ENCODE measurements at places on chromosomes 12 and 14. TPM values are rescaled to one million over a fixed set of nuclear protein-coding genes. Genes with fewer than 3 reads are reported as not detected.

The RNASE3 gene
- not detected for total RNA-seq

The TRIM9 gene
- 0.24 TPM for total RNA-seq

The ALX1 gene
- not detected for total RNA-seq

The DAO gene
- not detected for total RNA-seq

The KRT79 gene
- not detected for total RNA-seq

The NRXN3 gene
- not detected for total RNA-seq

- DNase-seq, result no peak
Measured at GRCh38 chr14:56273155-56273554, 154.9 kb downstream of the PELI2 start.

GRCh38 chr12:110141389-110141788, 17.2 kb downstream of the IFT81 start:
- no peak for DNase-seq

DNA sequence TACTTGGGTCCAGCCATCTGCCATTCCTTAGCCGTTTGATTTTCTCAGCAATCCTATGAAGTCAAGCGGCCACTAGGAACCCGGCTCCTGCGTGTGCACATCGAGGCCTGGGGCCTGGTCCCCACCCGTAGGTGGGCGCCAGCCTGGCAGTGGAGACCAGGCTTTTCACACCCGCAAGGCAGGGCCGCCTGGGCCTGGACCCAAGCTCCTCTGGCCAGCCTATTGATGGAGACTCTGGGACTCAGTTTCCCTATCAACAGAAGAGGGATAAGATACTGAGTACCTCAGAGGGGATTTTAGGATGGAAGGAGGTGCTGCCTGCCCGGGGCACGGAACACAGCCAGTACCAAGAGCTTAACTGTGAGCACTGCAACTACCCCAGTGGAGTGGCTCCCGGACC, 104.3 kb upstream of the C14orf180 start:
- DNase-seq, result no peak

DNA sequence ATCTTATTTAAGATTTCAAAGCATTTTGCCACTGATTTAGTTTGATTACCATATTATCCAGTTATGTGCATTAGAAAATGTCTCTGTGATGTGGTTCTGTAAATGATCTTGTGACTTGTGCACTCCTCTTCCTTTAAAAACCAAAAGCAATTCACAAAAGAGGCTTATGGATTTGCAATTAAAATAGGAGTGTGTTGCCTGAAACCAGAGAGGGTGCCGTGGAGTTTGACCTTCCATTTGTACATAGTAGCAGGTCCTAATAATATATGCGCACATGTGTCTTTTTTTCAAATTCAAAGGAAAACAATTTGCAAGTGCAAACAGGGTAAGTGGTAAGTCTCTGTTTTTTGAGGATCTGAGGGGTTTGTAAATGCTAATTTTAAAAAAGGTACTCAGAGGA, 470.9 kb downstream of the VRK1 start:
- no peak for DNase-seq

GRCh38 chr12:91189516-91189915, 6.9 kb upstream of the DCN start:
- no peak for DNase-seq

DNA sequence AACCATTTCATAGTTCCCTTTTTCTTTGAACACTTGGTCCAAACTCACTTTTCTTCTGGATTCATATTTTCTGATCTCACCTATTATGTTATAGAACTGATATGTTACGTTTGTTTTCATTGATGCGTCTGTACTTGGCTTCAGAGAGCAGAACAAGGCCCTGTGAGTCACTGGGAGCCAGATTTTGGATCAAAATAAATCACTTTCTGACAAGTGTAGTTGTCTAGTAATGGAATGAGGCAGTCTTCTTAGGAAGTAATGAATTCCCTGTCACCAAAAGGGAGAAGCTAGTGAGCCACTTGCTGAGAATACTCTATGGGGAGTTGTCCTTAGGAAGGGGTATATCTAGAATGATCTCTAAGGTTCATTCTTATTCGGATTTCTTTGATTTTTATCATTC, 10.2 kb downstream of the BICD1 start:
- no peak for DNase-seq

- no peak for DNase-seq
Measured at GRCh38 chr12:82877963-82878362, 191.3 kb downstream of the TMTC2 start.

GRCh38 chr12:48933664-48934311, 8.5 kb upstream of the FKBP11 start:
- DNase-seq, result no peak

DNA sequence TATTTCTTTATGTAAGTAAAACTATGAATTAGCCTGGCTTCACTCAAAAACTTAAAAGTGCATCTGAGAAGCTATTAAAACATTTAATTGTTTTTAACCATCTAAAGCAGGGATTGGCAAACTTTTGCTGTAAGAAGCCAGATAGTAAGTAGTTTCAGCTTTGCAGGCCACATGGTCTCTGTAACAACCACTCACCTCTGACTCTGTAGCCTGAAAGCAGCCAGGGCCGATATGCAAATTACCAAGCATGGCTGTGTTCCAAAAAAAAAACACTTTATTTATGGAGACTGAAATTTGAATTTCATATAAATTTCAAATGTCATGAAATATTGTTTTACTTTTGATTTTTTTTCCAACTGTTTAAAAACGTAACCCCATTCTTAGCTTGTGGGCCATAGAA, 95.3 kb downstream of the CIT start:
- DNase-seq, result no peak

Data from activated B cell treated with CpG ODN at 0.5 μM for 24 hours (primary cell).